Activated naive CD4-positive, alpha-beta T cell (primary cell): ENCODE measurements at places on chromosomes 6 and 20.

GRCh38 chr6:27687154-27688013, 214.5 kb upstream of the ZNF184 start:
- DNase-seq: peak; percentile 57

- no peak for DNase-seq
Measured at GRCh38 chr6:136411025-136411325, 121.3 kb upstream of the BCLAF1 start.

DNA sequence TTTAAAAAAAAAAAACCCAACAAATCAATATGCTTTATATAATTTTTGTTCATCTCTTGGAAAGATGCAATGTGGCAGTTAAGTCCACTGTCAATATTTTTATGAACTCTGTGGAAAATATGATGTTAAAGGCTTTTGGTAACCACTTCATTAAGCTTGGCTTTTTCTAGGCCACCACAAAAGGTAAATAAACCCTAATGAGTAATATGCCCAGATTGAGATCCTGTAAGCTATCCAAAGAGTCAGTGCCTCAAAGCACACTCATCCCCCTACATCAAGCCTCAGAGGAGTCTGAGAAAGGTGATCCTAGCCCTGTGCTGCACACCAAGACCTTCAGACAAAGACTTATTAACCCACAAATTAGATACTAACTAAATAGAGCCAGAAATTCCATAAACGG, 121.1 kb downstream of the CDC5L start:
- no peak for DNase-seq

DNA sequence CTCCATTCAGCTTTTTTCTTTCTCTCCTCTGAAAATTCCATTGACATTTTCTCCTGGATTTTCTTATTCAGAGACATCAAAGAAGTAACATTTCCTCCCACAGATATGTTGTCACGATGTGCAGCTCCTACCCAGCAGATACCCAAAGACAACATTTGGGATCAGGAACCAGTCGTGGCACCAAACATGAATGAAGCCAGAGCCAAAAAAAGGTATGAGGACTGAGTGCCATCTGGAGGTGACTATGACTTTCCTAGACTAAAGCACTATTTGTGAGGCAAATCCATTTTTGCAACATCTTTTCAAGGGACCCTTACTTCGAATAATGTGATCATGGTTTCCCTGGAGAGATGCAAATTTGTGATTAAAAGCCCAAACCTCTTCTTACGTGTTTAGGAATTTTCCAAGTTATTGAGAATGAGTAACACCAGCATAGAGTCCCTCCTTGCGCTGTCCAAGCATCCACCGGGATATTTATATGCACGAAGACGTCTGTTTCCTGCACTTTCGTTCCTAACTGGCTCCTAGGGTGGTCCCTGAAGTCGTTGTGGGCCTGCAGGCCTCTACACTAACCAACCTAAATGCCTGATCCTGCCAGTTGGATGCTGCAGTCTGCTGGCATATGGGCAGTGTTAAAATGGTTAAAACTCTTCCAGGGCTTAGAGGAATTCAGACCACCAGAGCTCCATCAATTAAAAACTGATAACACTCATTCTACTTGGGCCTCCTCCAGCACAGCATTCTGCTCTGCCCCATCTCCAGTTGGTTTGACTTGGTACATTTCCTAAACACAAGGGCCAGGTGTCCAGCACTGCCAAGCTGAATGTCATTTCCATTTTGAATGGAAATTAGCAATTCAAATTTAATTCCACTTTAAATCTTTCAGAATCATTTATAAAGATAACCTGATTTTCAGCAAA, 256.6 kb downstream of the C6orf118 start:
- DNase-seq: no peak

- DNase-seq: no peak
Measured at GRCh38 chr6:144690133-144690532, 405.0 kb downstream of the UTRN start.

DNA sequence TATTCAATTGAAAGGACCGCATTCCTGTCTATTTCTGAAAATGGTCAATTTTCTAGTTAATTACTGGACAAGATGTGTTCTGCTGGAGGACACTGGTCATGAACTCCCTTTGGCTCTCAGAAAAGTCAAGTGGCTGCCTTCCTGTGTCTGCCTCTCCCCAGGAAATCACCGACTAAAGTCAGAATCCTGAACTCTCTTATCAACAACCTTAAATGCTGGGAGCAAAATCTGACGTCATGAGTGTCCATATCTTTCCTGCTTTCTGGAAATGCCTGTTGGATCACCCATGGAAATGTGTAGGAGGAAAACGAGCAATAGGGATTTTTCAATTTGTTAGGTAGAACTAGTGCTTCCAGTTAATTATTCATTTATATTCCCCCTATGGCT, 53.5 kb upstream of the PLCB1 start:
- DNase-seq: no peak

DNA sequence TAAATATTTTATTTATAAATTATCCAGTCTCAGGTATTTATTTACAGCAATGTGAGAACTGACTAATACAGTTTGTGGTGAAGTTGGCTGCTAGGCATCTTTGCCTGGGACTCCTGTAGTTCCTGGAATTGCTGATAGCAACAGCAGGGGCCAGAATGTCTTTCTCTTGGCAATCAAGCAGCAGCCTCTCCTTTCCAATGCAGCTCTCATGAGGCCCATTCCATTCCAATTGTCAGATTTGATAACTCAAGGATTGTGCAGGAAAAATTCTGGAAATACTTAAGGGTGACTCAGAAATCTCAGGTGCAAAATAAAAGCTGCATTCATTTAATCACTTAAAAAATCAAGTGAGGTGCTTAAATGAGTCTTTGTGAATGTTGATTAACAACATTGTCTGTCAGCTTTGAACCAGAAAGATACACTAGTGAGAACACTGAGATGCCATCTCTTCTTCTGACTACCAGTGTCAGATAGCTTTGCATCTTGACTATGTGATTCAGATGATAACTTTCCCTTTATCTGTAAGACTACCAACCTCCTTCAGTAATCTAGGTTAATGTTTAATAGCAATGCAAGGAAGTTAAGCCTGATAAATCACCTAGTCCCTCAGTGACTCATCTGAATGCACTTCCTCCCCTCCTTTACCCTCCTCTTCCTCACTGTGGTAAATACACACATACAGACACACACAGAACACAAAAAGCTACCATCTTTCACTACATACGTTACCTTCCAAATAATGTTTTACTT, 32.1 kb upstream of the COL21A1 start:
- no peak for DNase-seq

- no peak for DNase-seq
Measured at GRCh38 chr6:49744259-49744658, at the start of gene CRISP3. Gene CRISP3 (minus strand): TSS chr6:49744388. CDS start chr6:49744367, 21 bp downstream.

DNA sequence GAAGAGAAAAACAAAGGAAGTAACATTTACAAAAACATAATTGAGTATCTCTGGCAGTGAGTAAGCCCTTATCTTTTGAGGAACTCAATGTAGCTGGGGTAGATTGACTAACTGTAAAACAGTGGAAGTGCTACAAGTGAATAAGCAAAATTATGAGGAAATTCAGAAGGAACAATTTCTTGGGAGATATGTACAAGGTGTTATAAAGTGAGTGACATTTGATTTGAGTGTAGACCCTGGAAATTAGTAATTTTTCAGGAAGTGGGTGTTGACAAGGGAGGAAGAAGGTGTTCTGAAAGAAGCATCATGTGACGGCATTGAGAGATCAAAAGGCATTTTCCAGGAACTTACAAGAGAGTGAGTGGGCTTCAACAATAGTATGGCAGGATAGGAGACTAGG, 22.2 kb downstream of the XRN2 start:
- DNase-seq: no peak

GRCh38 chr6:38261626-38262025, 378.1 kb downstream of the BTBD9 start:
- no peak for DNase-seq

- DNase-seq: no peak
Measured at GRCh38 chr20:19375801-19376200, 163.4 kb downstream of the SLC24A3 start.

DNA sequence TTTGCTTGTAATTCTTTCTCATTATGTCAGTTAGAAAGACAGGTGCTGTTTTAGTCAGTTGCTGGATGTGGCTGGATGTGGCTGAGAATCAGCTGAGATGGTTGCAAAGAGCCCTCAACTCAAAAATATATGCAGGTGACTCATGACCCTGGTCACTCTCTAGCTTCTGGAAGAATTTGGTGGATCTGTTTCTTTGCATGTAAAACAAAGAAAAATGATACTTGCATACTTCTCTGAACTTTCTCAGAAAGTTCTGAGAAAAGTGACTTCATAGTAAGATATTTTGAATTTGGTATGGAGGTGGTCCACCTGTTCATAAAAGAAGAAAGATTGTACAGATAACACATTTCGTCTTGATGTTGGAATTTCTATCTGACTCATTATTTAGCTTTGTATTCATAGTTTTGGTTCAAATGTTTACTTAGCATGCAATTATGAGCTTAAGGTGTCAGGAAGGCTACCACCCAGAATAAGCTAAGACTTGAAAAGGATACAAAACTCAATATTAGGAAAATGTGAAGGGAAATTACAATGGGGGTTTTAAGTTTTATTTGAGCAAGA, 163.2 kb upstream of the OLIG3 start:
- DNase-seq: no peak

DNA sequence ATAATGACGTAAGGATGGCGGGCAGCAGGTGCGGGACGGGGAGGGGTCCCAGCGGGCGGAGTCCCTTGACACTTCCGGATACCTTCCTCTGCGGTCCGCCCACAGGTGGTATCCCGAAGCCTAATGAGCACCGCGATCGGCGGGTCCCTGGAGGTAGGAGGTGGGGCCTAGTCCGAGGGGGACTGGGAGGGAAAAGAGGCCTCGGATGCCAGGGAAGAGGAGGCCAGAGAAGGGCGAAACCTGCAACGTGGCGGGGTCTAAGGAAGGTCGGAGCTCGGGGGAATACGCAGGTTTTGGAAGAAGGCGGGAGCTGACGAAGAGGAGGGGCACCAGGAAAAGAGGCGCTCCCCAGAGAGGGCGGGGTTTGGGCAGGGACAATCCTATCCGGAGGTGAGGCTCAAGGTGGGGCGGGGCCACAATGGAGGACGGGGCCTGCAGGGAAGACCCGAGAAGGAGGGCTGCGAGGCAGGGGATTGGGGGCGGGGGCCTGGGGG, 3.7 kb downstream of the PRSS16 start:
- peak; percentile 33 for DNase-seq

GRCh38 chr6:51648236-51648635, 439.2 kb downstream of the PKHD1 start:
- DNase-seq: no peak

GRCh38 chr20:58783511-58784011, 67.1 kb downstream of the GNAS-AS1 start:
- no peak for DNase-seq

- DNase-seq: no peak
Measured at GRCh38 chr20:62209850-62210495, 10.1 kb downstream of the HRH3 start.

DNA sequence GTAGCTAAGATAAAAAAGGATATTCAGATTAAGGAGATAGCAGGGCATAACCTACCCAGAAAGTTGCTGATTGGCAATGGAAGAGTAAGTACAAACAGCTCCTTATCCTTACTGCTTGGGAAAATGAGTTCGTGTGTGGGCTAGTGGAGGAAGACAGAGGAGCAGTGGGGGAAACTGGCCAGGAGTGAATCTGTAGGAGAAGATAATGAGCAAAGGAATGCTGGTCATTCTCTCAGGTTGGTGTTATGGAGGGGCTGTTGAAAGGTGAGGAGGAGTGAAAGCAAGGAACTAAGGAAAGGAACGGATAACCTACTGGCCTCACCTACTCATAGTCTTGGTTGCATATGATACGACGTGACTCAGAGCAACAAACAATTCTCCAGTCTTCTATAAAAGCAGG, 7.3 kb upstream of the GJB7 start:
- no peak for DNase-seq

DNA sequence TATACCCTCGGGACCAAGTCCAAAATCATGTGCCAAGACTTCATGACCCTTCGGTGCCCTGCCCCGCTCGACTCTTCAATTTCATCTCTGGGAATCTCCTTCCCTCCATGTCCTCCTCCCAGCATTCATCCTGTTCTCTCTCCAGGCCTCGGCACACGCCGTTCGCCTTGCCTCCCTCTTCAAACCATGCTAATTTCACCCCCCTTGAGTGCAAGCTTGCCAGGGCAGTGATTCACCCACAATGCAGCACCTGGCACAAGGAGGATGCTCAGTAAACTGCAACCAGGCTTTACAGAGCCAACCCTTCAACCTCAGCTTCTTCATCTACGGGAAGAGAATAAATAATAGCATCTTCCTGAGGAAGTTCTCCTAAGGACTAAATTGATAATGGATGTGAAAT, 4.1 kb downstream of the KCNS1 start:
- no peak for DNase-seq
